ENCODE measurements at places on chromosomes 16 and 17. TPM values are rescaled to one million over a fixed set of nuclear protein-coding genes. Genes with fewer than 3 reads are reported as not detected.

TBL3 gene
- 41.9 TPM for total RNA-seq

TSNAXIP1 gene
- total RNA-seq, result 0.45 TPM

CTRL gene
- total RNA-seq, result 6.7 TPM

HES7 gene
- 1.2 TPM for total RNA-seq

DNA sequence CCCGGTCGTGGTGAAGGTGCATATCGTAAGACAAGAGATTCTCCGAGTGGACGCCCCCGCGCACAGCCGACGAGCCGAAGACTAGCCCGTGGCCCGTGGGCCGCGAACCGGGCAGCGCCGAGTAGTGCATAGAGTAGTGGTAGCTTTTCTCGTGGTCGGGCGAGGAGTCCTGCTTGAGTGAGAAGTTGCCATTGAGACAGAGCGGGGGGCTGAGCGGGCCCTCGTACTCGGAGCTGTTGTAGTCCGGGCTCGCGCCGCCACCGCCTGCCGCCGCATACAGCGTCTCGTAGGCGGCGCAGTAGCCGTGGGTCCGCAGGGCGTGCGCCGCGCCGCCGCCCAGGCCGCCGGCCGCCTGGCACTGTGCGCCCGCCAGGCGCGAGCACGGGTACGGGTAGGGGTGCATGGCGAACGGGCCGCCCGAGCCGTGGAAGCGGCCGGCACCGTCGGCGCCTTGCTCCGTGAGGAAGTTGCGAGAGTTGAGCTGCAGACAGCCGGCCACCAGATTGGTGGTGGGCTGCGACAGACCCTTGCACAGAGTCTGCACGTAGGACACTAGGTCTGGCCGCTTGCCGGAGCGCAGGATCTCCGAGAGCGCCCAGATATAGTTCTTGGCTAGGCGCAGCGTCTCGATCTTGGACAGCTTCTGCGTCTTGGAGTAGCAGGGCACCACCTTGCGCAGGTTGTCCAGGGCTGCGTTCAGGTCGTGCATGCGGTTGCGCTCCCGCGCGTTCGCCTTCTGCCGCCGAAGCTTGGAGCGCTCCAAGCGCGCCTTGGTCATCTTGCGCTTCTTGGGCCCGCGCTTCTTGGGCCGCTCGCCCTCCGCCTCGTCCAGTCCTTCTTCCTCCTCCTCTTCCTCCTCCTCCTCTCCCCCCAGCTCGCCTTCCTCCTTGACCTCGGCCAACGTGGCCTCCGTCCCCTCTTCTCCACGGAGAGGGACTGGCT, 2.0 kb downstream of the NEUROD2 start:
- DNase-seq, result no peak
- H3K27ac ChIP-seq, result no peak overlapping the region
- H3K4me1 ChIP-seq, result peaks cover 14% of the 10 kb centered on the region

GRCh38 chr16:79007614-79008013, 592.9 kb downstream of the MAF start:
- H3K4me3 ChIP-seq, result no peak overlapping the region
- H3K36me3 ChIP-seq, result peaks cover 1% of the 10 kb centered on the region
- no peaks in the 10 kb centered on the region for H3K27me3 ChIP-seq
- peaks cover 21% of the 10 kb centered on the region for H3K4me1 ChIP-seq
- no peak overlapping the region for H3K27ac ChIP-seq

- peaks cover 15% of the 10 kb centered on the region for H3K36me3 ChIP-seq
- H3K4me3 ChIP-seq, result peak overlapping the region; percentile 82
- DNase-seq, result peak; percentile 49
- H3K27me3 ChIP-seq, result no peaks in the 10 kb centered on the region
- H3K27ac ChIP-seq, result peak overlapping the region; percentile 87
Observed at GRCh38 chr16:30122604-30123160, 338 bp downstream of the MAPK3 start.

DNA sequence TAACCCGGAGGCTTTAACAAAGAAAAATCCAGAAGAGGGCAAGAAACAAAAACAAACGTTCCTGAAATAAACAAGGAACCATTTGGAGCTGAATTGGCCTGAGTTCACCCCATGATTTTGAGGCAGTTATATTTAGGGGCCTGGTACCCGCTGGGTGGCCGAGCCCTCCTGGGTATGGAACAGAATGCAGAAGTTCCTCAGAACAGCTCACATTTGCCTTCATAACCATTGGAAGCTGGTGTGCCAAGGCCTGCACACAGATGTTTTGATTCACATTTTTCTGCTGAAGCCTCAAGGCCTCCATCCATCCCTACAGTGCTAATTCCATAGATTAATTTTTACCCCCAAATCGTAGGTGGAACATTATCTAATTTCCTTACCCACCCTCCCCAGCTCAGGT, 3.3 kb upstream of the ZFHX3 start:
- H3K4me3 ChIP-seq, result no peak overlapping the region
- peaks cover 2% of the 10 kb centered on the region for H3K4me1 ChIP-seq
- H3K36me3 ChIP-seq, result no peaks in the 10 kb centered on the region
- H3K27me3 ChIP-seq, result peaks cover 22% of the 10 kb centered on the region
- H3K27ac ChIP-seq, result no peak overlapping the region

All from activated CD8-positive, alpha-beta memory T cell treated with anti-CD3 and anti-CD28 coated beads, Interleukin-2, amount 10 ng/mL, durations not matched to agents 7 days and 5 days (primary cell).